ENCODE measurements at places on chromosomes 7 and 10.
A peak's percentile ranks its signal among the peaks of the same experiment; 100 is the strongest.

- DNase-seq, result no peak
These were observed 94.1 kb downstream of the SH3PXD2A start for GRCh38 chr10:103761075-103761920.

GRCh38 chr7:3781607-3782006 lies 480.6 kb downstream of the SDK1 start:
- no peak for DNase-seq

- no peak for DNase-seq
These were observed 28.8 kb downstream of the PTPN12 start for GRCh38 chr7:77565917-77566316.

DNA sequence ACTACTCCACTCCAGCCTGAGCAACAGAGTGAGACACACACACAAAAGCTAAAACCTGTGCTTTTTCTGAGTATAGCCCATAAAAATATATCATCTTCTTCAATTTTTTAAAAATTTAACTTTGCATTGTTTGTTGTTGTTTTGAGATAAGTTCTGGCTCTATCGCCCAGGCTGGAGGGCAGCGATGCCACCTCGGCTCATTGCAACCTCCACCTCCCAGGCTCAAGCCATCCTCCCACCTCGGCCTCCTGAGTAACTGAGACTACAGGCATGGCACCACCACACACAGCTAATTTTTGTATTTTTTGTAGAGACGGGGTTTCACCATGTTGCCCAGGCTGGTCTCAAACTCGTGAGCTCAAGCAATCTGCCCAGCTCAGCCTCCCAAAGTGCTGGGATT lies 14.3 kb upstream of the TLX1 start:
- no peak for DNase-seq

- DNase-seq, result no peak
These were observed 205.3 kb upstream of the MKLN1 start for GRCh38 chr7:131122394-131122793.

DNA sequence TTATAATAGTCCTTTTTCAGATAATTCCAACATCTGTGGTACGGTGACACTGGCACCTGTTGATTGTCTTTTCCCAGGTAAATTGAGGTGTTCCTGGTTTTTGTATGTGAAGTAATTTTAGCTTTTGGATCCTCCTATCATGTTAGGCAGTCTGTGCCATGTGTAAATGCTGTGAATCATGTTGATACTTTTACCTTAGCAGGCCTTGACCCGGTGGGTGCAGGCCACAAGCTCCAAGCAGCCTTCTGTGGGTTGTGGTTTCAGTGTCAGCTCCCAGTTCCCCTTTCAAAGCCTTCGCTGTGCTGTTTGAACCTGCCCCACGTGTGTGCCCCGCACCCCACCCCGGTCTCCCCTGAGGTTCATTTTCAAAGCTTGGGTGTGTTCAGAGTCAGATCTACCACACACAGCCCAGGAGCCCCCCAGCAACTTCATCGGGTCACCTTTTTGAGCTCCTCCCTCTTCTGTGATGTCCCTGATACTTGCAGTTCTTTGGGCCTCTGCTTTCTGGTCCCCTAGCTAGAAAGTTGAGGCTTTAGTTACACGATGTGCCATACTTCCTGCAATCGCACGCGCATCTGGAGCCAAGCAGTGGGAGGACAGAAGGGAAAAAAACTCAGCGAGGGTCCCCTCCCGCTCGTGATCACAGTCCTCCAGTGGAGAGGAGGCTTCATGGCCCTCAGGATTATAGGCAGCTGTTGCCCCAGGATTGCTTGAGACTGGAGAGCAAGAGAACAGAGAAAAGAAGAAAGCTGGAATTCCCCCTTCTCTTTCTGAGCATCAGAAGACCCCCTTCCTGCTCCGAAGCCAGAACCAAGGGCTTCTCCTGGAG lies 8.7 kb upstream of the BHLHA15 start:
- no peak for DNase-seq

DNA sequence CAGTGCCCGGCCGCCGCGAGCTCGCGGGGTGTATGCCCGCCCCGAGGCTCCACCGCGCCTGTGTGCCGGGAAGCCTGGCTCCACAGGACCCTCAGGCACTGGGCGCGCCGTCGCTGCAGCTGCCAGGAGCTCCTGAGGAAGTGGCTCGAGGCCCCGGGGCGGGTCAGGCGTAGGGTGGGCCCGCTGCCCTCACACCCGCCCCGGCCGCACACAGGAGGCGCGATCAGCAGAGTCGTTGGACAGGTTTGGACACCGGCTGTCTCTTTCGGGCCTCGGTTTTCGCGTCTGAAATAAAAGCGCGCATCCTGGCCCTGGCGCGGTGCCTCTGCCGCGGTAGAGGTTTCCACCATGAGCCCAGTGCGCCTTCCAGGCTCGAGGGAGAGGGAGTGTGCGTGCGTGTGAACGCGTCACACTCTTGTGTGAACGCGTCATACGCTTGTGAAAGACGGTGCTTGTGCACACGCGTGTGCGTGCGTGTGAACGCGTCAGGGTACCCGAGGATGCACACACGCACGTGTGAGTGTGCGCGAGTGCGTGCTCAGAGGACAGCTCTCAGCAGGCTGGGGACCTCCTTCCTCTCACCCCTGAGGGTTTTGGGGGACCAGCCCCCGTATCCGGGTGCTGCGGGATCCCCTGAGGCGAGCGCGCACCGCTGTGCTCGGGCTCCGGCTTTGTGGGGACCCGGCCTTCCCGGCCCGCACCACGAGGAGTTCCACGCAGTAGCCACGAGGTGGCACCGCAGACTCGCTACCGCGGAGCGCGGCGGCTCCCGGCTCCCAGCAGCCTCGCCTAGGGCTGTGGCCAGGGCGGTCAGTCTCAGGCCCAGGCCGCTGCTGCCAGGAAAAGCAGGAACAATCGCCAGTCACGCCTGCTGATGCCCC lies 83.8 kb downstream of the BMS1 start:
- DNase-seq, result peak; percentile 47

DNA sequence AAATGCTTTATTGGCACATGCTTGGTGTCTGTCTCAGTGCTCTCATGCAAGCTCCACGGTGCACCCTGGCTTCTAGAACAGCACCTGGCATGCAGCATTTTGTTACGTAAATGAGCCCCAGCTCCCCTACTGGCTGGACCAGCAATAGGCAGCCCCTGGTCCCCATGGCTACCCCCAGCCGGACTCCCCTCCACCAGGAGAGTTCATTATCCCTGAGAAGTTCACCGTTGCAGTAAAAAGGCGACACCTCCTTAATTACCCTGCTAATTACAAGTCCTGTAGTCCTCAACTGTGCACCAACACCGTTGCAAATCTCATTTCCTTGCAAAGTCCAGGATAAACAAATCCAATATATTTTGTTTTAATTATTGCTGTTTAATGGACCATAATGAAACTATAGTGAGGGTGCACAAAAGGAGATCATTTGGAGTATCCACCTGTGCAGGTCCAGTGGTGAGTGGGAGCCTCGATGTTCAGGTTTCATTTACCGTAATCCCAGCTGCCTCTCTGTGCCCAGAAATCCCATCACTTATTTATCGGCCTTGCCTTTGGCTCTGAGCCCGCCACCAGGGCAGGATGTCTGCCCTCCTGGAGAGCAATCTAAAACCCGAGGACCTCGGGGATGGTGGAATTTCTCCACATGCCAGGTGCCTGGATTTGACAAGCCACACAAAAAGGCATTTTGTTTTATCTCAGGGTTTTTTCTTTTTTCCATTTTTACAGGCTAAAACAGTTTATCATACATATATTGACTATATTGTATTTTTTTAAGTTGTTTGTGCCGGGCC lies 12.8 kb upstream of the DRGX start:
- DNase-seq, result no peak

- no peak for DNase-seq
These were observed 245.0 kb upstream of the SORCS1 start for GRCh38 chr10:107409522-107409921.

DNA sequence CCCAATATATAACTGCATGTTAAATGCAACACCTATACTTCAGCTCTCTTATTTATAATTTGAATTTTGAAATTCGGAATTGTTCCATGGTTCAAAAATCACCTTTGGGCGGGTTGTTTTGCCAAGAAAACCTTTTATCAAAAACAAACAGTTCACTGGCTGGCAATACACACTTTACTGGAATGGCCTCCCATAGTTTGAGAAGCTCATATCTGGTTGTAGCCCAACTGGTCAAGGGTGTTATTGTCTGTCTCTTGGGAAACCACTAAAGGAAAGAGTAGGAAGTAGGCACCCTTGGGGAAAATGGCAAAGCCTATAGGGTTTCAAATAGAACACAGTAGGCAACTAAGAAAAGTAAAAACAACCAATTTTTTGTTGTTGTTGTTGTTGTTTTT lies 117.9 kb downstream of the HIPK2 start:
- DNase-seq, result no peak
